Naive thymus-derived CD8-positive, alpha-beta T cell (primary cell): ENCODE measurements at places on chromosomes 12 and 14. TPM values are rescaled to one million over a fixed set of nuclear protein-coding genes. Genes with fewer than 3 reads are reported as not detected.

The KRT74 gene
- not detected for total RNA-seq

The DAAM1 gene
- total RNA-seq = 18.1 TPM

- H3K36me3 ChIP-seq = no peaks in the 10 kb centered on the region
- peaks cover 6% of the 10 kb centered on the region for H3K4me1 ChIP-seq
- peaks cover 16% of the 10 kb centered on the region for H3K27me3 ChIP-seq
- no peak for DNase-seq
Measured at GRCh38 chr14:90336985-90337384, 5.2 kb upstream of the NRDE2 start.

- H3K4me1 ChIP-seq = peaks cover 24% of the 10 kb centered on the region
- H3K27ac ChIP-seq = peak overlapping the region; percentile 95
- H3K4me3 ChIP-seq = peak overlapping the region; percentile 89
- peak; percentile 9 for DNase-seq
- no peaks in the 10 kb centered on the region for H3K36me3 ChIP-seq
Measured at GRCh38 chr12:76032043-76032981, 736 bp upstream of the PHLDA1 start.

- no peak overlapping the region for H3K27ac ChIP-seq
- no peak overlapping the region for H3K4me3 ChIP-seq
- H3K36me3 ChIP-seq = no peaks in the 10 kb centered on the region
- H3K27me3 ChIP-seq = no peaks in the 10 kb centered on the region
Measured at GRCh38 chr14:29528889-29529288, 398.8 kb downstream of the PRKD1 start.

- DNase-seq = no peak
- H3K4me3 ChIP-seq = no peak overlapping the region
- H3K4me1 ChIP-seq = peaks cover 2% of the 10 kb centered on the region
- no peaks in the 10 kb centered on the region for H3K27me3 ChIP-seq
- H3K27ac ChIP-seq = no peak overlapping the region
Measured at GRCh38 chr12:121287267-121287954, 9.1 kb downstream of the CAMKK2 start.

GRCh38 chr12:113010701-113011100 is 32.4 kb downstream of the OAS2 start:
- H3K27me3 ChIP-seq = no peaks in the 10 kb centered on the region
- H3K36me3 ChIP-seq = peaks cover 55% of the 10 kb centered on the region
- DNase-seq = no peak
